ENCODE measurements at places on chromosomes 11 and 22. TPM values are rescaled to one million over a fixed set of nuclear protein-coding genes. Genes with fewer than 3 reads are reported as not detected.

The INSC gene
- total RNA-seq: 2.1 TPM

The SCN4B gene
- total RNA-seq: 2.4 TPM

The TEX54 gene
- not detected for total RNA-seq

The GAS2L1 gene
- total RNA-seq: 2.7 TPM

The APOL5 gene
- total RNA-seq: 1.1 TPM

The P2RX3 gene
- total RNA-seq: 1.5 TPM

The PRG3 gene
- total RNA-seq: 0.22 TPM

The SDHAF2 gene
- 28.0 TPM for total RNA-seq

The CRACR2B gene
- 6.9 TPM for total RNA-seq

DNA sequence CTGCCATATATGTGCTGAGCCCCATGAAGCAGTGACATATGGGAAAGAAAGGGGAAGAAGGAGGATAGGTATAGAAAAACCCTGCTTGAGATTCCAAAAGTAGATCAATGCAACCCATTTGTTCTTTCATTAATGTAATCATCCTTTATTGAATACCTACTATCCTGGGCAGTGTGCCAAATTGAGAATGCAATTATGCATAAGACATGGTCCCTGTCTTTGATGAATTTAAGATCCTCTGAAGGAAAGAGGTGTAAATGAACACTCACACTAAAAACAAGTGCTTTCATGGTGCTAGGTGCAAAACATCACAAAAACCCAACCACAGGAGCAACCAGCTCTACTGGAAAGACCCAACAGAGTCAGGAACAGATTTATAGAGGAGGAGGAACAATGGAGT lies 29.7 kb downstream of the FLI1 start:
- DNase-seq: no peak

- no peak for DNase-seq
Observed at GRCh38 chr22:48378673-48379072, 1449.0 kb downstream of the BRD1 start.

GRCh38 chr11:73228268-73229134 lies 10.4 kb downstream of the P2RY2 start:
- no peak for DNase-seq

- no peak for DNase-seq
Observed at GRCh38 chr11:80816454-80816847, 1375.6 kb upstream of the TENM4 start.

DNA sequence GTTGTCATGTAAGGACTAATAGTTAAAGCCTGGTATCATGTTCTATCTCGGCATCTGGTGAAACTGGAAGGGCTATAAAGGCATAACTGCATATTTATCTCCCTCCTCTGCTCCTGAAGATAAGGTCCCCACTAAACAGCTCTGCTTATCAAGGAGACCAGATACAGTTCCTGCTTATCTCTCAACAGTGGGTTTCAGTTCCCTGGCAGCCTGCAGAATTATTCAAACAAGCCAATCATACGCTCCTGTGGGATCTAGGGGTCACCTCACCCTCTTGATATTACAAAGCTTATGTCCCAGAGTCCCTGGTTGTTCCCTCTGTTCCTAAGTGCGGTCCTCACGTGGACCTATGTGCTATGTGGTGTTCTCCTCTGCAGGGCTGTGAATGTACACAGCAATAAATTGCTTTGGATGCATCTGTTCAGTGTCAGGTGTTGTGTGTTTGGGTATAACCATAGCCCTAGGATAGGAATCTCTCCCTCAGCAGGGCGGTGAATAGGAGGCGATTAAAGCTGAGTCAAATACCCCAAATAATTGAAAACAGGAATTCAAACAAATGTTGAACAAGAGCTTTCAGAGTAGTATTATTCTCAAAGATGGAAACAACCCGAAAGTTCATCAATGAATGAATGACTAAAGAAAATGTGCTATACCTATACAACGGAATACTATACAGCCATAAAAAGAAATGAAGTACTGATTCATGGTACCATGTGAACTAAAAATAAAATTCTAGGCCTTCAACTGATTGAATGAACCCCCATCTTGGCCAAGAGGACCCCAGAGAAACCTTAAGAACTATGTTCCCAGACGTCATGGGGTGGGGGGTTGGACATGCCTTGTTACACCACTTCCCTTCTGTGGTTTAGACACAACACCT lies 3.1 kb upstream of the OOSP4A start:
- DNase-seq: no peak

DNA sequence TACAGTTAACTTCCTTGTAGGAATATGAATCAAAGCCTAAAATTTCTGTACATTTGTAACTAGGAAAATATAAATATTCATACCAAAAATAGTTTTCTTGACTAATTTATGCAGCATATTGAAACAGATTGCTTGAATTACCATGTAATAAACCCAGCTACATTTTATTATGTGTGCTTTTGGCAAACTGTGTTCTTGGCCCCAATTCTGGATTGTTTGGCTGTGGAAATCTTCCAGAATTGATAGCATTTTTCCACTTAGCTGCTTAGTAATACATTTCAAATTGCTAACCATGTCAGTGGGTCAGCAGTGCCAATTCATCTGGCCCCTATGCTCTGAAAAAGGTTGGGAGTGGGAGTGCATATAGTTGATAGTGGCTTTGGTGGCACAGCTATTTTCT lies 32.3 kb downstream of the PDHX start:
- peak; percentile 64 for DNase-seq

- no peak for DNase-seq
Observed at GRCh38 chr11:110100476-110101240, 7.5 kb downstream of the ZC3H12C start.

DNA sequence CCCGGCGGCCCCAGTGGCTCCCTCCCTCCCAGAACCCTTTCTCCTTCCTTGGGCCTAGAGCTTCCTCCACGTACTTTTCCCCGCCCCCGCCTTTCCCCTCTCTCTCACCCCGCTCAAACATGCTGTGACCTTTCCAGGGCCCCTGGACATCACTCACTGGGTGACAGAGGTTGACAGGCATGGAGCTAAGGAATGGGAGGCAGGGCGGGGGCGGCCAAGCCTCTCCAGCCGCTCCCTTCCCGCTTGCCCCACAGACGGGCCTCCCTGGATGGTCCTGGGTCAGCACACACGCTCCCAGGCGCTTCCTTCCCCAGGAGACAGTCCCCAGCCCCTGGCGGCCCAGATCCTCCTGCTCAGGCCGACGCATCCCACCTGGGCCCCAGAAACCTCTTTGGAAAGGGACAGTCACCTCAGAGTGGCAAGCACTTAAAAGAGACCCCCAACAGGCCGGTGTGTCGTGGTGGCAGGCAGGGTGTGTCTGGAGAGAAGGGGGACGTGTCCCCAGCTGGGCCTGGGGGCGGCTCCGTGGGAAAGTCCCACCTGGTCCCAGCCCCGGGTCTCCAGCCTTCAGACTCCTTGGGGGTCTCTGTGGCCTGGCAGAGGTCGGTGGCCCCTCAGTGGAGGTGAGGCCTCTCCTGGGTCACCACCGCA lies 8.8 kb downstream of the H19 start:
- peak; percentile 4 for DNase-seq

- no peak for DNase-seq
Observed at GRCh38 chr11:72688929-72689328, 14.7 kb upstream of the PDE2A start.

DNA sequence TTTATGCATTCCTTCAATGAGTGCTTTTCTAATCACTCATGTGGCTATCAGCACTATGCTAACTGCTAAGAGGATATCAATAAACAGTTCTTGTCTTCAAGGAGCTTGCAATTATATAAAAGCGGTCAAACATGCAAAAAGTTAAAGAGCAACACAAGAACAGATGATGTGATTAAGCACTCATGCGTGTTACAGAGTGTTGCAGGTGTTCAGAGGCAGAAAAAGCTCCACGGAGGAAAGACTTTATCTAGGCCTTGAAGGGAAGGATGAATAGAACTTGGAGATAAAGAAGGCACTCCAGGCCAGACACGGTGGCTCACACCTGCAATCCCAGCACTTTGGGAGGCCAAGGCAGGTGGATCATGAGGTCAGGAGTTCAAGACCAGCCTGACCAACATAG lies 13.6 kb downstream of the CD3E start:
- DNase-seq: no peak

DNA sequence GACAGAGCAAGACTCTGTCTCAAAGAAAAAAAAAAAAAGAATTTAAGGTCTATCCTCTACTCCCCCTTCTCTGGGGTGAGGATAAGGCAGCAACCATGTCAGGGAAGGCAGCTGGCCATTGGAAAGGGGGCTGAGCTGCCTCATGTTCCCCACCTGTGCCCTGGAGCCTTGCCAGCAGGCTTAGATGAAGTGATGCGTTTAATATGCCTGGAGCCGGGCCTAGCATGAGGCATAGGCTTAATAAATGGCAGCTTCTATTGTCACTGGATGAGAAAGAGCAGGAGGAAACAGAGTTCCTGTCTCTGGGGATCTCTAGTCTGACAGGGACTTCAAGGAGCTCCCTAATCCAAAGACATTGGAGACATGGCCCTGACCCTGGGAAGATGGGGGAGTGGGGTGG lies 3.2 kb upstream of the KCNE3 start:
- DNase-seq: no peak

- no peak for DNase-seq
Observed at GRCh38 chr11:130616573-130616972, 168.1 kb downstream of the ADAMTS15 start.

GRCh38 chr11:86292912-86293616 lies 9.0 kb upstream of the HIKESHI start:
- no peak for DNase-seq

- DNase-seq: no peak
Observed at GRCh38 chr11:112610494-112610893, 349.8 kb upstream of the PLET1 start.

- DNase-seq: no peak
Observed at GRCh38 chr11:123587044-123587443, 67.4 kb downstream of the SCN3B start.

- DNase-seq: no peak
Observed at GRCh38 chr22:27088026-27088425, 430.6 kb downstream of the MIAT start.

Data from muscle of leg (tissue), 16 donors.